ENCODE measurements at places on chromosomes 16 and 17.

DNA sequence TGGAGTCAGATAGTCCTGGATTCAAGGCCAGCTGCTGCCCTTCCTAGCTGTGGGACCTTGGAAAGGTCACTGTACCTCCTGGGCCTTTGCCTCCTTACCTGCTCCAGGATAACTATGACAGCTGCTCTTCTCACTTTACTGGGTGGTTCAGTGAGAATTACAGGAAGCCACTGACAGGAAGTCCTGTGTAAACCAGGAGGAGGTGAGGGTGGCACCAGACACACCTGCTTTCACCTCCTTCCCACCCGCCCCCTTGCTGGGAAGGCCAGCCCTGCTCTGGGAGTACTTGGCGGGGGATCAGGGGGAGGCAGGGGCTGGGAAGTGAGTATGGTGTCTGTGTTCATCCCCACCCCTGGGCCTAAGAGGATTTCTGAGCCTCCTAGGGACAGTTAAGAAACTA is 42.6 kb downstream of the CPNE2 start:
- no peak for DNase-seq

DNA sequence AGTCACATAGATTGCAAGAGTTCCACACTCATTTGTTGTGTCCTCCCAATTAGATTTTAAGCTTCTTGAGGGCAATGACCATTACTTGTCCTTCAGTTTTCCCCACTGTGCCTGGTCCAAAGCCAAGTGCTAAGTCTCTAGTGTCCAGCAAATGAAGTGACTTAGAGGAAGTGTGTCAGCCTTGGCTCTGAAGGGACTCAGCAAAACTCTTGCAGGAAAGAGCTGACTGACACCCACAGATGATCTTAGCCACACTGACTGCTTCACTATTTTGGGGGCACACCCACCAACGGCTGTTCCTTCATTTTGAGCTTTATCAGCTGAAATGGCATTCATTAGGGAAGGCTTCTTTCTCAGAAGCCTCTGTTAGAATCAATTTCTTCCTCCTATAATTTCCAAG is 358.1 kb downstream of the UTP18 start:
- no peak for DNase-seq

DNA sequence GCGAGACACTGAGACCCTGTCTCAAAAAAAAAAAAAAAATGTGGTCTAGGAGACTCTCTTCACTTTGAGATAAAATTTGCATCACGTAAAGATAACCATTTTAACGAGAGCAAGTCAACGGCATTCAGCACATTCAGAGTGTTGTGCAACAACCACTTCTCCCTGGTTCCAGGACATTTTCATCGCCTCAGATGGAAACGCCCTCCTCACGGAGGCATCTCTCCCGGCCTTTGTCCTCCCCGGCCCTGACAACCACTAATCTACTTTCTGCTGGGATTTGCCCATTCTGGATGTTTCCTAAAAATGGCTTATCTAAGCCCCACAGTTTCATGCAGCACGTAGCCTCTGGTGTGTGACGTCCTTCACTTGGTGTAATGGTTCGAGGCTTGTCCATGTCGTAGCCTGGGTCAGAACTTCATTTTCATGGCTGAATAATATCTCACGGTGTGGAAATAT is 6.4 kb upstream of the NPRL3 start:
- no peak for DNase-seq

GRCh38 chr17:11757815-11758214 is 159.5 kb downstream of the DNAH9 start:
- no peak for DNase-seq

GRCh38 chr17:41392278-41392677 is 5.1 kb downstream of the KRT31 start:
- no peak for DNase-seq

DNA sequence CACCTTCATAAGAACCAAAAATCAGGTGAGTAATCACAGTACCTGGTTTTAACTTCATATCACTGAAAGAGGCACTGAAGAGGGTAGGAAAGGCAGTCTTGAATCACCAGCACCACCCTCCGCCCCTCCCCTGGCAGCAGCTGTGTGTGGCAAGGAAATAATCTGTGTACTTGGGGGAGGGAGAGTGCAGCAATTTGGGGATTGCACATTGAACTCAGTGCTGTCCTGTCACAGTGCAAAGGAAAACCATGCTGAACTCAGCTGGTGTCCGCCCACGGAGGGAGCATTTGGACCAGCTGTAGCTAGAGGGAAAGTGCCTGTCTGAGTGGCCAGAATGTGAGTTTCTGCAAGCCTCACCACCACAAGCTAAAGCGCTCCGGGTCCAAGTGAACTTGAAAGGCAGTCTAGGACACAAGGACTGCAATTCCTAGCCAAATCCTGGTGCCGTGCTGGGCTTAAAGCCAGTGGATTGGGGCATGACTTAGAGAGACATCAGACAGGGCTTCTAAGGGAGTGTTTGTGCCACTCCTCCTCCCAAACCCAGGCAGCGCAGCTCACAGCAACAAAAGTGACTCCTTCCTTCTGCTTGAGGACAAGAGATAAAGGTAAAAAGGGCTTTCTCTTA is 39.7 kb upstream of the ALDH3A1 start:
- no peak for DNase-seq

DNA sequence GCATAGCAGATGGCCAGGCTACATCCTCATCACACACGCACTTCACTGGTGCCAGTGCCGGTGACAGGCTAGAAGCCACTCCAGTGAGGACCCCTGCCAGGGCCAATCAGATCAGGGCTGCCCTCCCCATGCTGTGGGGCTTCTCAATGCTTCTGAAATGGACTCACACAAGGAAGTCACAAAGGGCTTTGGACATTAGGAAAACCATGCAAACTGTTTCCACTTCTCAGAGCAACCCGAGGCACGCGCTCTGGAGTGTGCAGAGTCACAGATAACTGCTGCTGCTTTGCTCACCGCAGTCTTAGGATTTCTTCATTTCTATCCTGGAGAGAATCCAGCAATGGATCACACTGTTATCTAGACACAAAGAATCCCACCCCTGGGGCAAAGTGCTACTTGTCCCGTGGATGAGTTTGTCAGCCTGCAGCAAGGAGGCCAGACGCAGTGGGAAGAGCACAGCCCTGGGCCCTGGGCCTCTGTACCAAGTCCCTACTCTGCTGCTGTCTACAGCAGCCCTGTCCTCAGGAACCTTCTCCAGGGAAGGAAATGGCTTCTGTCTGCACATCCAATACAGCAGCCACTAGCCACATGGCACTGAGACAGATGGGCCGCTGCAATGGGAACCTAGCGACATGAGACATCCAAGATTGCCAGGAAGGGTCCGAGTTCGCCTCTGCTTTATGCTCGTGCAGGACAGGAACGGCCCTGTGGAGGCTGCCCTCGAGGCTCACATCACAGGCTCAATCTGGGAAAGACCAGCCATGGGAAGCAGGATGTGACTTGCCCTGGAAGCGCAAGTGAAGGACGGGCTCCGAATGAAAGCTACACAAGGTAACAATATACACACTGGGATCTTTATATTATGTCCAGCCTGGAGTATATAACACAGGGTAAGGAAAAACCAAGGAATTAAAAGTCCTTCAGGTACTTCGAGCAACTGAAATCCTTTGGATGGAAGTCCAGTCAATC is 169.3 kb downstream of the ZFHX3 start:
- no peak for DNase-seq

GRCh38 chr16:14017886-14018285 is 53.2 kb upstream of the MRTFB start:
- DNase-seq = no peak

DNA sequence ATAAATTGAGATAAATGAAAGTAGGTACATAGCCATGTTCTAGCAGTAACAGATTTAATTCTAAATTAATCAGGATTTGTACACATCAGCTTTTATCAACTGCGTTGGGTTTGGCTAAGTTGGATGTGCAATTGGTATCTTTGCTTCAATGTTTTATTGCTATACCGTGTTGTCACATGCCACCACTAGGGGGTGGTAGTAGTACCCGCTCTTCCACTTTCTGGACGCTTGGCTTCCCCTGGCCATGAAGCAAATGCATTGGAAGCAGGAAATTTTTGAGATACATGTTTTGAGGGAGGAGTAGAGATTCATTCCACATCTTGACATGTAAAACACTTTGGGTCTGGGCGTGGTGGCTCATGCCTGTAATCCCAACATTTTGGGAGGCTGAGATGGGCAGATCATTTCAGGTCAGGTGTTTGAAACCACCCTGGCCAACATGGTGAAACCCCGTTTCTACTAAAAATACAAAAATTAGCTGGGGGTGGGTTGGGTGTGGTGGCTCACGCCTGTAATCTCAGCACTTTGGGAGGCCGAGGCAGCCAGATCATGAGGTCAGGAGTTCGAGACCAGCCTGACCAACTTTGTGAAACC is 58.6 kb downstream of the EMP2 start:
- DNase-seq = peak; percentile 11

- DNase-seq = no peak
Measured at GRCh38 chr17:77516902-77517301, 376.1 kb downstream of the SEC14L1 start.

DNA sequence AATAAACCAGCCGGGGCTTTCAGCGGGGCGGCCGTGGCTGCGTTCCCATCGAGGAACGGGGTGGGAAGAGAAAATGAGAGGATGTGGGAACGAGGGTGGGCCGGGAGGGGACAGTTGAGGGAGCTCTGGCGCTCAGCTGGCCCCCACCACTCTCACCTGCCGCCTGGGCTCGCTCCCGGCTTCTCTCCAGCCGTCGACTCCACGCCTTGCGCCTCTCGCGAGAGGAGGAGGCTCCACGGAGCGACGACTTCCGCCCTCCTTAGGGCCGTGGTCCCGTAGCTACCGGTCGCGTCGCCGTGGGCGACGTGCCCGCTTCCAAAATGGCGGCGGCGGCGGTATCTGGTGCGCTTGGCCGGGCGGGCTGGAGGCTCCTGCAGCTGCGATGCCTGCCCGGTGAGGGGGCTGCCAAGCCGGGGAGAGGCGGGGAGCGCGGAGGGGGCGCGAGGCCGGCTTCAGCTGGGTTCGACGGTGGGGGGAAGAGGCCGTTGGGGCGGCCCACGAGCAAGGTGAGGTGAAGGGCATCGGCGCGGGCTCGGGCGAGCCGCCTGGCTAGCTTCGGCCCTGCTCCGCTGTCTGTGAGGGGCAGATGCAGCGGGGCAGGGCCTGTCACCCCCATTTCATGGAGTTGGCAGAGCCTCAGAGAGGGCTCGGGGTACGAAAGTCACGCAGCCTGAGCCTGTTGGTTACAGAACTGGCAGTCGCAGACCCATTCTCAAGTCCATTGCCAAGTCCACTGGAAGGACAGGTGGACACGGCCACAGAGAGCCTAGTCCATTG is at the start of the genes CIAPIN1 and COQ9:
TSS of gene CIAPIN1 (minus strand) at position 200 of the 777 bp plus-strand sequence. CDS start 6,457 bp downstream, outside the sequence.
TSS of gene COQ9 (plus strand) at position 294 of the 777 bp plus-strand sequence. CDS start at position 321, 27 bp downstream.
- DNase-seq = peak; percentile 72

- DNase-seq = no peak
Measured at GRCh38 chr17:77503293-77503655, 362.5 kb downstream of the SEC14L1 start.

GRCh38 chr16:2365397-2366294 is 25.1 kb upstream of the ABCA3 start:
- no peak for DNase-seq

GRCh38 chr17:73283841-73284282 is 22.2 kb upstream of the CPSF4L start:
- no peak for DNase-seq

DNA sequence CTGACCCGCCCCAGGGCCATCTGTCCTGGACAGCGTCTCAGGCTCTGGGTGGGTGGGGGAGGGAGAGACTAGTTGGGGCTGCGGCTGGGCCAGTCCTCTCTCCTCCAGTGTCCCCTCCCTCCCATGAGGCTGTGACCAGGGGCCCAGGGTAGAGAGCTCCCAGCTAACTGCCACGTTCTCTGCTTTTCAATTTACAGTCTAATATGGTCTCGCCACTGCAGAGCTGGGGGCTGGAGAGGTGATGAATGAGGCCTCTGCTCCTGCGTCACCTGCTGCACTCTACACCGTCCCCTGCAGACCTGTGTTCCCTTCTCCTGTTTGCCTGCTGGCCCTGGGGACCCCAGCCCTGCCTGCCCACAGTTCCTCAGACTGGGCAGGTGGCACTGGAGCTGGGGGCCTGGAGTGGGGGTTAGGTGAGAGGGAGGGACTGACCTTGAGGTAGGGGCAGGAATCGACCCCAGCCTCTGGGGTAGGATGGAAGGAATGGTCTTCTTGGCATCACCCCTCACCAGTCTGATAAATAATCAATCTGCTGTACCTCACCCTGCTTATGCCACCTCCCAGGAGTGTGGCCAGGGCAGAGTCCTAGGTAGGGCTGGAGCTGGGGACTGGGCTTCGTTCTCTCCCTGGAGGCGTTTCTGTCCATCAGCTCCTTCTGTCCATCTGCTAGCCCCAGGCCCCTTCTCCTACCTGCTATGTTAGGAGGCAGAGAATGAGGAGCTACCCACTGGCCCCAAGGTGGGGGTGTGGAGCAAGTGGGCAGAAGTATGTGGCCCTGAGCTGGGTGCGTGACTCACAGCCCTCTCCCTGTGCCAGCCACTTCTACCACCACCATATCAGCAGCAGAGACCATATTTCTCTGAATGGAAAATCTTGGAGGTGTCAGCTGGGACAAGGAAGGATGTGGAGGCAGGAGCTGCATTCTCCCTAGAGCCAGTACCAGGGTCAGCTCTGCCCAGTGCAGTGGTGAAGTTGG is 12.9 kb downstream of the SEZ6 start:
- no peak for DNase-seq

DNA sequence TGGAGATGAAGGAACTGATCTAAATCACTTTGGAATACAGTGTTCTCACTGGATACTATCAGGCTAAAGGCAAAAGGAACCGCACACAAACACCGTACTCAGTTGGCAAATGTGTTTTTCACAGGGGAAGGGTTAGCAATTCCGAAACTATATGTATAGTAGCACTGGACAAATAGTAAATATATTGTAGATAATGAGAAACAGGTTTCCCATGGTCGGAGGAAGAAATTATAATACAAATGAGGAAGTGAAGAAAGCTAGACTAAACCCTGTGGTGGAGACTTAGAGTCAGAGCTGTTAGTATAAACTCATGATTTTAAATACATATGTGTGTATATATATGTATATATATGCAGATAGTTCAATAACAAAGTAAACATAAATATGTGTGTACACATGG is 414.1 kb upstream of the SALL1 start:
- DNase-seq = no peak

DNA sequence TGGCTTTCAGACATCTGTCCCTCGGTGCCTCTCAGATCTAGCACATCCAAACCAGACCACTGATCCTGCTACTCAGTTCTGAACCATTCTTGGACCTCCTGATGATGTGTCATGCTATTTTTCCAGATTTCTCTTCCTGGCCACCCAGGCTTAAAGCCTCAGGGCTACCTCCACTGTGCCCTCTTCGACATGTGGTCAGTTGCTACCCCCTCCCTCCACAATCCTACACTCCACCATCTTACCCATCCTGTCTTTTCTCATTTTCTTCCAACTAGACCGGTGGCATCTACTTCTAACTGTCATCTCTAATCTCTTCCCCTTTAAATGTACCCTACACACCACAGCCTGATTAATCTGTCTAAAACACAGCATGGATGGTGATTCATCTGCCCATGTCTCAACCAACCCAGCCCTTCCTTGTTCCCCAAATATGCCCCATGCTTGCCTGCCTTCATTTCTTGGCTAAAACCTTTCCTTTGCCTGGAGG is 478.6 kb downstream of the SLC39A11 start:
- DNase-seq = no peak

DNA sequence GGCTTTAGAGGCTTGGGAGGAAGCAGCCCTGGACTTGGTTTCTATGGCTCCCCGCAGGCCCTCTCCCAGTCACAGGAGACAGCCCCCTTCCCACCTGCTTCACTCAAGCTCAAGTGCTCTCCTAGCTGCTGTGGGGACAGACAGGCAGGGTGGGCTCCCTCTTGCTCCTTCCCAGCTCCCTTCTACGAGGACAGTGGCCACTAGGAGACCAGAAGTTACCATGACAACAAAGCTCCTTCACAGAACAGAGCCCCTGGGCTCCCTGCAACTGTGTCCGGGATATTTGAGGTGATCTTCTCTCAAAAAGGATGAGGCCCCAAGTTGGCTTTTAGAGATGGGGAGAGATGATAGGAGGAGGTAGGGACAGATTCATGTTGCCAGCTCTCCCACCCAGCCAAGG is 116.3 kb downstream of the AMFR start:
- DNase-seq = no peak
